ENCODE measurements at places on chromosomes 1 and 21. TPM values are rescaled to one million over a fixed set of nuclear protein-coding genes. Genes with fewer than 3 reads are reported as not detected.

Gene GBP6
- 3.8 TPM for total RNA-seq

Gene FAM72B
- total RNA-seq: 1.8 TPM

Gene RGS4
- total RNA-seq: not detected

Gene MROH9
- 0.67 TPM for total RNA-seq

Gene C1QTNF12
- 1.9 TPM for total RNA-seq

Gene SERINC2
- 44.0 TPM for total RNA-seq

DNA sequence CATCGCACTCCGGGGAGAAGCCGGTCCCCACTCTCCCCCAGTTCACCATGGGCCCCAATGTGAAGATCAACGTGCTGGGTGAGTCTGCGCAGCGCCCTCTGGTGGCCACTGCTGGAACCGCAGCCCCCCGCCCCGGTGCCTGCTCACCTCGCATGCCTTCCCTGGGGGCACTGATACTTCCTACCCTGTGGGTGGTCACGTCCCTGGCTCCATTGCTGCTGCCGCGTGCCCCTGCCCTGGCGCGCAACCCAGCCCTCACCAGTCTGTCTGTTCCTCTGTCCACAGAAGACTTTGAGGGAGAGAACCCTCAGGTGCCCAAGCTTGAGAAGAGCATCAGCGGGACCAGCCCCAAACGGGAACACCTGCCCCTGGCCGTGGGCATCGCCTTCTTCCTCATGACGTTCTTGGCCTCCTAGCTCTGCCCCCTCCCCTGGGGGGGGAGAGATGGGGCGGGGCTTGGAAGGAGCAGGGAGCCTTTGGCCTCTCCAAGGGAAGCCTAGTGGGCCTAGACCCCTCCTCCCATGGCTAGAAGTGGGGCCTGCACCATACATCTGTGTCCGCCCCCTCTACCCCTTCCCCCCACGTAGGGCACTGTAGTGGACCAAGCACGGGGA is 7.6 kb downstream of the EFNA3 start:
- H3K27ac ChIP-seq: peak overlapping the region; percentile 76
- H3K4me1 ChIP-seq: peaks cover 35% of the 10 kb centered on the region

DNA sequence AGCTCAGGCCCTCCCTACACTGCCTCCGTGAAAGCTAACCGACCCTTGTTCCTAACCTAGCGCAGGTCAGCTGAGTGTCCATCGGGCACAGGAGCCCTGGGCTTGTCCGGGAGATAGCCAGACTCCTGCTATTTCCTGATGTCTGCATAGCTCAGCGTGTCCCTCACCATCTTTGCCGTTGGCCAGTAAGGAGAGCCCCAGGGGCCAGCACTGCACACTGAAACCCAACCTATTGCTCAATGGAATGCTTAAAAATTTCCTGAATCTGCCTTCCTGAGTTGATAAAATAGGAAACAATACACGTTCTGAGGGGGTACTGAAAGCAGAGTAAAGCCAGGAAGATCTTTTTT is 2.2 kb downstream of the RUNX1 start:
- H3K36me3 ChIP-seq: no peaks in the 10 kb centered on the region
- no peaks in the 10 kb centered on the region for H3K27me3 ChIP-seq
- DNase-seq: peak; percentile 55
- peaks cover 36% of the 10 kb centered on the region for H3K4me1 ChIP-seq
- peak overlapping the region; percentile 32 for H3K4me3 ChIP-seq

DNA sequence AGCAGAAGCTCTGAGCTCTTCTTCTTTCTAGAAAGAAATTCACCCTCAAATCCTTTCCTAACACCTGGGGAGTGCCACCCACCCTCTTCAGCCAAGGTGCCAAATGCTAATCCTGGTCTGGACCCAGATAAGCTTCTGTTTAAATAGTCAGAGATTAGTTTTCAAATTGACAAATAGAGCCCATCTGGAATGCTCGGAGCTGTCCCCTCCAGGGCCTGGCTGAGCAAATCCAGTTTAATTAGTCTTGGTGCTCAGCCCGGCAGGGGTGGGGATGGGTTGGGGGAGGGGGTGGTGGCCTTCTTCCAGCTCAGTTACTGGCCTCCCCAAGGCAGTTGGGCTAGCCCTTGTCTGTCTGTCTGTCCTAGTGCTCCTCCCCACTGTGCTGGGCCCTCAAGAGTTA is 269.5 kb downstream of the GRIK3 start:
- no peaks in the 10 kb centered on the region for H3K4me1 ChIP-seq
- no peaks in the 10 kb centered on the region for H3K27me3 ChIP-seq
- H3K4me3 ChIP-seq: no peak overlapping the region

- DNase-seq: no peak
- H3K27ac ChIP-seq: peak overlapping the region; percentile 39
- H3K4me3 ChIP-seq: peak overlapping the region; percentile 53
Measured at GRCh38 chr1:16612332-16613172, 812 bp downstream of the NBPF1 start.

- no peak for DNase-seq
- H3K4me3 ChIP-seq: no peak overlapping the region
- no peaks in the 10 kb centered on the region for H3K4me1 ChIP-seq
- H3K27me3 ChIP-seq: no peaks in the 10 kb centered on the region
- no peak overlapping the region for H3K27ac ChIP-seq
Measured at GRCh38 chr1:176499671-176500070, 36.7 kb downstream of the PAPPA2 start.

DNA sequence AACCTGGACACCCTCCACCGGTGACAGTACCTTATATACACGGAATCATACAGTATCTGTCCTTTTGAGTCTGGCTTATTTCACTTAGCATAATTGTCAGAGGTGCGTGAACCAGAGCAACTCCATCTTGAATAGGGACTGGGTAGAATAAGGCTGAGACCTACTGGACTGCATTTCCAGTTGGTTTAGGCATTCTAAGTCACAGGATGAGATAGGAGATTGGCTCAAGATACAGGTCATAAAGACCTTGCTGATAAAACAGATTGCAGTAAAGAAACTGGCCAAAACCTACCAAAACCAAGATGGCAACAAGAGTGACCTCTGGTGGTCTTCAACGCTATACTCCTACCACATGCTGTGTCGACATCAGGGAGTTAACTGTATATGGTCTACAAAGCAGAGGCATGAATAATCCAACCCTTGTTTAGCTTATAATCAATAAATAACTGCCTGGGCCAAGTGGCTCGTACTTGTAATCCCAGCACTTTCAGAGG is 1.4 kb upstream of the FDPS start:
- no peak overlapping the region for H3K27ac ChIP-seq
- H3K4me3 ChIP-seq: no peak overlapping the region
- H3K36me3 ChIP-seq: no peaks in the 10 kb centered on the region
- no peaks in the 10 kb centered on the region for H3K27me3 ChIP-seq
- peaks cover 35% of the 10 kb centered on the region for H3K4me1 ChIP-seq
- DNase-seq: no peak

GRCh38 chr1:17191990-17192242 is 13.0 kb upstream of the PADI1 start:
- DNase-seq: no peak
- no peak overlapping the region for H3K4me3 ChIP-seq
- H3K27ac ChIP-seq: no peak overlapping the region
- no peaks in the 10 kb centered on the region for H3K27me3 ChIP-seq

DNA sequence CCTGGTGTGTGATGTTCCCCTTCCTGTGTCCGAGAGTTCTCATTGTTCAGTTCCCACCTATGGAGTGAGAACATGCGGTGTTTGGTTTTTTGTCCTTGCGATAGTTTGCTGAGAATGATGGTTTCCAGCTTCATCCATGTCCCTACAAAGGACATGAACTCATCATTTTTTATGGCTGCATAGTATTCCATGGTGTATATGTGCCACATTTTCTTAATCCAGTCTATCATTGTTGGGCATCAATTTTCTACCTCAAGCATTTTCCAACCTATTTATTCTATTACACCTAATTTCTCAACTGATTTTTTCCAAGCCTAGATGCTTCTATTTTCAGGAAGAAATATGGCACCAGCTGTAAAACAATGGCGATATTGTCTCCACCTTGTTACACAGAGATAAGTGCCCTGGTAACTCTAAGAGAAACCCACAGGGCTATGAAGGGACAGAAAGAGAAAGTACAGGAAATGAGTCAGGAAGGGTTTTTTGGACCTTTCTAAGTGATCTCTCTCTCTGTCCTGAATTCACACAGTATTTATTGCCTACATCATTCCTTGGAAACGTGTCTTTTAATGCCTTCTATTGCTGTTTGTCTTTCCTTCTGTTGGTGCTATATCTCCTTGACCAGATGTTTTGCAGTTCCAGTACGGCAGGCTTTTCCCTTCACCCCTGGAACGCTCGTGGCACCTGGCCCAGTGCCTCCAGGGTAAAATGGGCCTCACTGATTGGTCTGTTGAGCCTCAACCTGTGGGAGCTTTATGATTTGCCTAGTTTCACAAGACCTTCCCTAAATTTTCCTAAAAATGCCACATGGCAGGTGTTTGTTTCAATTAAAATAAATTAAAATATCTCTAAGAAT is 14.6 kb upstream of the JAK1 start:
- no peaks in the 10 kb centered on the region for H3K27me3 ChIP-seq
- H3K36me3 ChIP-seq: no peaks in the 10 kb centered on the region
- no peaks in the 10 kb centered on the region for H3K4me1 ChIP-seq
- DNase-seq: no peak

DNA sequence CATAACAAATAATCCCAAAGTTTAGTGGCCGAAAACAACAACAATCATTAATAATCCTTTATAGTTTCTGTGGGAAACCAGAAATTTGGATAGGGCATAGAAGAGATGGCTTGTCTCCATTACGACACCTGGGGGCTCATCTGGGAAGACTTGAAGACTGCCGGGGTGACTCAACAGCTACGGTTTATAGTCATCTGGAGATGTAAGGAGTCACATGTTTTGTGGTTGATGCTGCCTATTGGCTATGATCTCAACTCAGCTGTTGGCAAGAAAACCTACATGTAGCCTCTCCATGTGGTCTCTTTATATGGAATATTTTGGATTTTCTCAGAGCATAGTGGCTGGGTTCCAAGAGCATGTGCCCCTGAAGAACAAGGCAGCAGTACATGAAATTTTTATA is 29.3 kb upstream of the TSPAN2 start:
- no peaks in the 10 kb centered on the region for H3K4me1 ChIP-seq
- no peak overlapping the region for H3K27ac ChIP-seq
- H3K36me3 ChIP-seq: no peaks in the 10 kb centered on the region
- H3K4me3 ChIP-seq: no peak overlapping the region

DNA sequence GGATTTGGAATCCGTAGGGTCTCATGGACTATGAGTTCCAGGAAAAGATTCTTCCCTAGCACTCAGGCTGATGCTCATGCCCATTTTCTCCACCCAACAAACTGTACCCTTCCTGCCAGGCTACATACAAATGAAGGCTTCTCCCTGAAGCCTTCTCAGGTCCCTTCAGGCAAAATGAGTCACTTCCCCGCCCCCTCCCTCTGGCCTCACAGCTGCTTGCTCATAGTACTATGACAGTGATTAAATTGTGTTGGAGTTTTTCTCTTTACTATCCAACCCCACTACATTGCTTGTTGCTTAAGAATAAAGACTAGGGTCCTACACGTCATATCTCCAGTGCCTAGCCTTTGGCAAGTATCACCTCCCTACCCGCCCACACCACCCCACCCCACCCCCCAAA is 207.6 kb upstream of the NFIA start:
- no peaks in the 10 kb centered on the region for H3K27me3 ChIP-seq
- DNase-seq: no peak
- H3K36me3 ChIP-seq: no peaks in the 10 kb centered on the region
